Gastrocnemius medialis (tissue), 4 donors: ENCODE measurements at places on chromosomes 16 and 17.

GRCh38 chr17:27965224-27965623 is 72.1 kb upstream of the LYRM9 start:
- DNase-seq = no peak

- DNase-seq = no peak
Measured at GRCh38 chr16:57840833-57841232, 38.5 kb upstream of the KIFC3 start.

- no peak for DNase-seq
Measured at GRCh38 chr17:33109336-33110072, 117.9 kb downstream of the SPACA3 start.

GRCh38 chr17:64527914-64528313 is 21.1 kb downstream of the CEP95 start:
- DNase-seq = no peak

- DNase-seq = no peak
Measured at GRCh38 chr16:59899940-59900339, 1165.8 kb upstream of the GOT2 start.

- DNase-seq = no peak
Measured at GRCh38 chr17:28151001-28151400, 108.5 kb downstream of the NLK start.

- DNase-seq = no peak
Measured at GRCh38 chr17:39597372-39598046, 10.2 kb downstream of the NEUROD2 start.

DNA sequence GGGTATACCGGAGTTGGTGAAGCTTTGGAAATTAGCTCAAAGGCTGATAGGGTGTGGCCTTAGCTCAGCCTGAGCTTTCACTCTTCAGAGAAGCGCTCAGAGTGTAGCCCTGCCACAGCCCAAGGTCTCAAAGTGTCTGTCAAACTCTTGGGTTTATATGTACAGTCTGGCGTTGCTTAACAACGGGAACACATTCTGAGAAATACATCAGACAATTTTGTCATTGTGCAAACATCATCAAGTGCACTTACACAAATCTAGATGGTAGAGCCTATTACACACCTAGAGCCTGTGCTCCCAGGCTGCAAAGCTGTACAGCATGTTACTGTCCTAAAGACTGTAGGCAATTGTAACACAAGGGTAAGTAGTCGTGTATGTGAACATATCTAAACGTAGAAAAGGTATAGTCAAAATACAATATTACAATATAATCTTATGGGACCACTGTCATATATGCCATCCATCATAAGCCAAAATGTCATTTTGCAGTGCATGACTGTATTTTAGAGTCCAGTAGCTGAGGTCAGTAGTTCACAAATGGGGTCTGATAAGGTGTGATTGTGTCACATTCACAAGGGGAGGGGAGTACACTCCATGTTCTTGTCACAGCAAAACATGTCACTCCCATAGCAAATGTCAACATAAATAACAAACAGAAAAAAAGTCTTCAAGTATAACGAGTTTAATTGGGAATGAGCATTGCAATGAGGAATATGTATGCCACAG is 20.6 kb downstream of the CHAD start:
- no peak for DNase-seq

DNA sequence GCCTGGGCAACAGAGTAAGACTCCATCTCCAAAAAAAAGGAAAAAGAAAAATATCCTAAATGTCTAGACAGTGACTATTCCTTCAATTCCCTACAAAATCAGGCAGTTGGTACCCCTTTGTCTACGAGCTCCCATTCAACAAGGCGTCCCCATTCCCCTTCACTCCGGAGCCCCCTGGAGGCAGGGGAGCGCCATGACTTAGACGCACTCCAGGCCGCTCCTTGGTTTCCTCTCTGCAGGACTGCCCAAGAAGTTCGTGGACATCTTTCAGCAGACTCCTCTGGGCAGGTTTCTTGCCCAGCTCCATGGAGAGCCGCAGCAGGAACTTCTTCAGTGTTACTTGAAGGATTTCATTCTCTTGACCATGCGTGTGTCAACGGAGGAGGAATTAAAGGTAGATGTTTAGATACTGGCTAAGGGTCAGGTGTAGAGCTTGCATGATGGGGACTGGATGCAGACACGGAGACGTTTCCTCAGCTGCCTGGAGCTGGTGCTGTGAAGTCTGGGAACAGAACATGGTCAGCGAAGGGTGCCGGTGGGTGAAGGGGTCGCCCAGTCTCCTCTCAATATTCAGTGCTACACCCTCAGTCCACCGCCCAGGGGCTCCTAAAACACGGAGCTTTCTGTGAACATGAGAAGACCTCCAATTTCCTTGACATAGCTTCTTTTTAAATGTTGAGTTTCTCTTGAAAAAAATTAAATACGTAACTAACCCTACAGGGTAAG is 53.3 kb upstream of the ENDOV start:
- no peak for DNase-seq

DNA sequence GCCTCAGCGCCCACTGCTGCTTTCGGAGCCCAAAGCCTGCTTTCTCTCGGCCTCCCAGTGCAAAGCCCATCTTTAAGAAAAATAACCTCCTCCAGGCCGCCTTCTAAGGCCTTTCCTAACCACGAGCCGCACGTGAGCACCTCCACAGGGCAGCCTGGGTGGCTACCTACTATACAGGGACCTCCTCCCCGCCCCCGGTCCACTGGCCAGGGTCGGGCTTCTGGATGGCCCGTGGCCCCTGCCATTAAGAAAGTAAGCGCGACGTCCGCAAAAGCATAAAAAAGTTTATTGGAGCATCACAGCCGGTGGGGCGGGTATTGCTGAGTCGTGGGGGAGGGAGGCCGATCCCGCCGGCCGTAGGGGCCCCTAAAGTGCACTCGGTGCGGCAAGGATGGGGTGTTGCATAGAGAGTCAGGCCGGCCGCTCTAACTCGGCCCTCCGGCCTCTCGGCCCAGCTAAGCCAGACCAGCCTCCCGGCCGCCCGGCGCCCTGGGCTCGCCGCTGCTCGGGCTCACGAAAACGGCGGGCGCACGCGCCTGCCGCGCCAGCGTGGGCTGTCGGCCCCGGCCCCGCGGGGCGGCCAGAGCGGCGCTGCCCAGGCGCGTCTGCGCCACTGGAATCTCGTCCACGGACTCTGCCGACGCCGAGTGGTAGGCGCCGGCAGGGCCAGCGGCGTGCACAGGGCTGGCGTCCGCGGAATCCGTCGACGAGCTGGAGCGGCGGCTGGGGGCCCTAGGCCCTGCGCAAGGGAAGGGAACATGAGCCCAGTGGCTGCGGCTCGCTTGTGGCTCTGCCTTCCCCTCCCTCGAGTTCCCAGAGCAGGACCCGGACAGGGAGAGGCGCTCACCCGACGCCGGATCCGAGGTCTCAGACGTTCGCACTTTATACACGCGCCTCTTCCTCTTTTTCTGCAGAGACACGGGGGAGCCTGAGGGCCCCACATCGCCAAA is 1.1 kb upstream of the TPPP3 start:
- no peak for DNase-seq

- DNase-seq = peak; percentile 64
Measured at GRCh38 chr16:22220069-22220440, 14.0 kb downstream of the EEF2K start.

DNA sequence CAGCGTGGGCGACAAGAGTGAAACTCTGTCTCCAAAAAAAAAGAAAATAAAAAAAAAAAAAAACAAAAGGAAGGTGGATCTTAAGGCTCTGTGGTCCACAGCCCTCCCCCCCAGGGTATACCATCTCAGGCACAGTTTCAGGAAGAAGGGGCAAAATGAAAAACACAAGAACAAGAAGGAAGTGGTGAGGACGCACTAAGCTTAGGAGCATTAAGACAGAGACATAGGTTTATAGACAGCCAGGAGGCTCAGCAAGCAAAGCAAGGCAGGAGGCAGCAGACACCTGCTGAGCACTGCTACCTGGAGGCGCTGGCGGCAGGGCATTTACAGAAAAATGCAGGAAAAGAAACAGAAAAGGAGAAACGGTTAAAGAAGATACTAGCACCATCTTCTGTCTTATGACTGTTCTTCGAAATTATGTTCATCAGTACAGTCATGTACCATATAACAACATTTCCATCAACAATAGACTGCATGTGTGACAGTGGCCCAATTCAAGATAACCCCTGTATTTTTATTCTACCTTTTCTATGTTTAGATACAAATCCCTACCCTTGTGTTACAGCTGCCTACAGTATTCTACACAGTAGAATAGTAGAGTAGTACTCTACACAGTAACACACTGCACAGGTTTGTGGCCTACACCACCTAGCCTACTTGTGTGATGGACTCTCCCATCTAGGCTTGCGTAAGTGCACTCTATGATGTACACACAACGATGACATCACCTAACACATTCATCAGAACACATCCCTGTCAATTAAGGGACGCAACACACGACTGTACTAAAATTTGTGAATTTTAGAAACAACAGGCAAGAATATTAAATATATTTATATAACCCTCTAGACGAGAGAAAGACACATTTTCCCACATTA is 62.5 kb downstream of the XPO6 start:
- no peak for DNase-seq

DNA sequence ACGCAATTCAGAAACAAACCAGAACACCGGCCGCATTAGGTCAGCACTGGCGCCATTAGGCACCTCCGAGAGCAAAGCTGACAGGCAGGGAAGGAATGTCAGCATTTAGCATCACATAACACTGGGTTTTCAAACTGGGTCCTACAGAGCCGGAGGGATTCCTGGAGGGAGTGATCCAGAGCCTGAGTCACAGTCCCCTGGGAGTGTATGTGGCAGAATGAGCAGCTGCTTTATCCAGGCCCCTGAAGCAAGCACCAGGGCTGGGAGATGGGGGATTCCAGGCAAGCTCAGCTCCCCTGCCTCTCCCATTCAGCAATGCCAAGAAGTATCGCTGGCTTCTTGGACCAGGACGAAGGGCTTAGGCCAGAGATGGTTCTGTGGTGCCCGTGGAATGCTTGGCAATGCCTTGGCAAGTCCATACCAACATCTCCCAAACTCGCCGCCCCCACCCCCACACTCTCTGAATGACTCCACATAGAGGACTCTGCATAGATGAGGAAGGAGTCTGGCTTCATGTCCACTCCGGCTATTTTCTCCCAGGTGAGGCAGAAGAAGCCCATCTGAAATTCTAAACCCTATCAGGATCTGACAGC is 20.4 kb downstream of the GAS7 start:
- DNase-seq = no peak

DNA sequence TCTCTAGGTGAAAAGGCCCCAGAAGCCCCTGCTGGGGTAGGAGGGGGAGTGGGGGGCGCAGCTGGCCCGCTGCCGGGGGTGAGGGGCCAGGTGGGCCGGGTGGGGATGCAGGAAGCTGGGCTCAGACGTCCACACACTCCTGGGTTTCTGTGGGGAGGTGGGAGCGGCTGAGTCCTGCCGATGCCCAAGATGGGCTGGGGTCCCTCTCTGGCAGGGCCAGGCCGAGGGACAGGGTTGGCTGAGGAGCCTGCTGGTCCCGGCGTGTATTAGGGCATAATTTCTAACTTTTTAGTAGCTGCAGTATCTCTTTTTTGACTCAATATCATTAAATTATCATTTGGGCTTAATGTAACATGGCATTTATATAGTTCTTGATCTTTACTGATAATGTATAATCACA is 121.4 kb upstream of the CORO6 start:
- no peak for DNase-seq

GRCh38 chr17:57752031-57752905 is 7.2 kb upstream of the CCDC182 start:
- DNase-seq = no peak

DNA sequence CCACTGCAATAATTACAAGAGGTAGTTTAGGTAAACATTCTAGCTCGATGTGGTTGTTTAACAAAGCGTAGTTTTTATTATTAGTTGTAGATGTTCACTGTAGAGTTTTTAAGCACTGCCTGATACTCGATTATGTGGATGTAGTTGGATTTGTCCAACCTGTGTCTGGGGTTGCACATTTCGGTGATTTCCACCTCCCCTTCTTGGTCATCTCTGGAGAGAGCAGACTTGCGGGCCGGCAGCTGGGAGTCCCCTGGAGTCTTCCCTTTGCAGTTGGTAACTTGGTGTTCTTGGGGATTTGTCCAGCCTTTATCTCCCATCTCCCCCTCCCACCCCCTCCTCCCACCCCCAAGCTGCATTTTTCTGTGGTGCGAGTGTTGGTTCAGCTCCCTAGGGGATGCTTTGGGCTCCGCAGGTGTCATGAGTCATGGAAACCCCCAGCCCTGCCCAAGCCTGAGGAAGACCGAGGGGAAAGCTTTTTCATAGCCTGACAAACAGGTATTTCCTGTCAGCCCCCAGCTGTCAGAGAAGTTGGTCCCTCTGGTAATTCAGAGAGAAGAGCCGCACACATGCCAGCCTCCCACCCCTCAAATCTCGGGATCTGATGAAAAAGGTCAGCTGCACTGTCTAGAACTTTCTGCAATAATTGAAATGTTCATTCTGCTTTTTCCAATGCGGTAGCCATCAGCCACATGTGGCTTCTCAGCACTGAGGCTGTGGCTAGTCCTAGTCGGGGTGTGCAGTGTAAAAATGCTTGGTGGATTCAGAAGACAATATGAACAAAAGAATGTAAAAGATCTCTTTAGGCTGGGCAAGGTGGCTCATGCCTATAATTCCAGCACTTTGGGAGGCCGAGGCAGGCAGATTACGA is 50.3 kb downstream of the KSR1 start:
- DNase-seq = no peak

DNA sequence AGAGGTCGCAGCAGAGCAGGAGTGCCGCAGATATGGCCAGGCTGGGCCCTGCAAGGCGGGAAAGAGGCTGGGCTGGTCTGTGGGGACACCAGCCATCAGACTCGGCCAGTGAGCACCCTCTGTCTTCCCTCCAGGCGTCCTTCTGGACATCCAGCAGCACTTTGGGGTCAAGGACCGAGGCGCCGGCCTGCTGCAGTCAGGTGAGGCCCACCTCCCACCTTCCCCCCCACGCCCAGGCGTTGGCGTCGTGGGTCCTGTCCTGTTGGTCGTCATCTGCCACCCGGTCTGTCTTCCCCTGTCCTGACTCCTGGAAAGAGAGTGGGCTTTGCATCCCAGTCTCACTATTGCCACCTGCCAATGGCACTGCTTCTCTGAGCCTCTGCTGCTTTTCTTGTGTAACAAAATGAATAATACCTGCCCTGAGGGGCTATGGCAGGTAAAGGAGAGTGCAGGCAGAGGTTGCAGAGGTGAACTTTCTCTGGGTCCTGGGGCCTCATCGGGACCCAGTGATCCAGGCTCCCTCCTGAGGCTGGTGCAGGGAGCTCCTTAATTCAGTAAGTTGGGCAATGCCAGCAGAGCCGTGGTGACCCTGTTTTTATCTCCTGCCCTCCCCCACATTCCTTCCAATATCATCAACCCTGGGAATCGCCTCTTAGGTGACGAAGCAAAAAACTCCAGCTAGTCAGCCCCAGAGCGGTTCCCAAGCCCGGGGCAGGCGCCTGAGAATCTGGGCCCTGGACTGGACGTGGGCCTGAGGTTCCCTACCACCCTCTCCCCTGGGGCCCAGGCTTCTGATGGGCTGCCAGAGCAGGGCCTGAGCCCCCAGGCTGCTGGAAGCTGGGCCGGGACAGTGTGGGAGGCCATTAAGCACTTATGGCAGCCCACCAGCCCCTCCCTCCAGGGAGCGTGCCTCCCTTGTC is 14.7 kb downstream of the SPNS2 start:
- DNase-seq = no peak

- DNase-seq = no peak
Measured at GRCh38 chr16:4924593-4925292, 12.2 kb downstream of the PPL start.

GRCh38 chr17:76160896-76161528 is 20.0 kb upstream of the FOXJ1 start:
- DNase-seq = no peak

GRCh38 chr17:19457046-19457445 is 46.0 kb downstream of the RNF112 start:
- no peak for DNase-seq
